ENCODE measurements at places on chromosomes 2 and 18.

DNA sequence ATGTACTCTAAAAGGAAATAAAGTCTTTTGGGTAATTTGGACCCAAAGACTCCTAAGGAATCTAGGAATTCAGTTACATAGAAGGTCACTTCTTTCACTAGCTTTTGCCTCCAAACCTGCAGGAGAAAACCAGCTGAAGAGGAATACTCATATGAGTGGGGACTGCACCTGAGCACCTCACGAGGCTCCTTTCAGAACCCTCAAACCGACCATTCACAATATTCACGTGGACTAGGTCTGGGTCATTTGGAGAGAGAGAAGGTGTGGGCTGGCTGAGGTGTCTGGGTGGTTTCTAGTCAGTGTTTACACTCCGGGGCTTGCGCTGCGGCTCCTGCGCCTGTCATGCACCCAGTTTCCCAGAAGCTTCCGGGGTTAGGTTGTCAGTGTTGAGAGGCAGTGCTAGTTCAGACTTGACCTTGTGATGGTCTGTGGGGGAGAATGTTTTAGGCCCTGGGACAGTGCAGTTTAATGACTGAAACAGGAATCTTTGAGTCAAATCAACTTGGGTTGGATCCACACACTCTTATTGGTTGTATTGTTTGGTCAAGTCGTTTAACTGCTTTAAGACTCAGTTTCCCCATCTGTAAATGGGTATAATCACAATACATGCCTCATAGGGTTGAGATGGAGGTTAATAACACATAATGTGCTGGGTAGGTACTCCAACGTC, 78.4 kb downstream of the LIMS1 start:
- no peak for DNase-seq

DNA sequence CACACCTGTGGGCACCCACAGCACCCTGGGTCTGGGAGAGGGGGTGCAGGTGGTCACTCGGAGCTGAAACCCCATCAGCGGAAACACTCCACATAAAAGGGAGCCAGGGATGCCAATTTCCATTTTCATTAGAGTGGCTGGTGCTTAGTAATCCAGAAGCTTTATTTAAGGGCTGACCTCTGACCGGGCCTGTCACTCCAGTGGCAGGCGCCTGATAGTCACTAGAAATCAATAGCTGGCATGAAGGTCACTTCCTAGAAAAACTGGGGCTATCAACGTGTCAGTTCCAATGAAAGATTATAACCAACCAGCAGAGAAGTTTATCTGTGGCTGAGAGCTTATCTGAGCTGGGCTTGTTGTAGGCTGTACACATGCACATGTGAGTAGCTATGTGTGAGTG, 333.7 kb upstream of the SKOR2 start:
- no peak for DNase-seq

DNA sequence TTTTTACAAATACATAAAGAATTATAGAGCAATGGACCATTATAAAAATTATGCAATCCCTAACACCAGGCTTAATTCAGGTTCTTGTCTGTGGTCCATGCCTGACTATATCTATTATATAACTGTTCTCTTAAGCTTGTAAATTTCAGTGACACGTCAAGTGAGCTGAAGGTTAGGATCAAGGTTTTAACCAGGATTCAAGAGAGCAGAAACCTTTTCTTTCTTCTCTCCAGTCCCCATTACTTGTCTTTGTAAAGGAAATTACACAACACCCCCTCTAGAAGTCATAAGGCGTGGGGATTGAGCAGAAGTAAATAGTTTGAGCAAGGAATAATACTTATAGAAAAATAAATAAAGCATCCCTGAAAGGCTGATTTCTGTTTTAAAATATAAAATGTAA, 122.0 kb downstream of the ZNF521 start:
- DNase-seq = no peak

GRCh38 chr2:72263043-72263775, 115.5 kb upstream of the CYP26B1 start:
- no peak for DNase-seq

DNA sequence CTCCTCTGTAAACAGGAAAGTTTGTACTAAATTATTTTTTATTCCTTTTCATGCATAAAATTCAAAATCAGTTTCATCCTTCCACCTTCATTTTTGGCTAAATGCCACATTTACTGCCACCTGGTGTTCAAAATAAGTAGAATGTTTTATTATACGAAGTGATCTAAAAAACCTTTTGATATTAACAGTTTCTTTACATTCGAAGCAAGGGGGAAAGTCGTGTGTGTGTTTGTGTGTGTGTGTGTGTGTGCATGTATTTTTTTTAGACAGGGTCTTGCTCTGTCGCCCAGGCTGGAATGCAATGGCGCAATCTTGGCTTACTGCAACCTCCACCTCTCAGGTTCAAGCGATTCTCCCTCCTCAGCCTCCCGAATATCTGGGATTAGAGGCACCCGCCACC, 9.0 kb upstream of the SCN9A start:
- no peak for DNase-seq

GRCh38 chr2:176819306-176819705, 393.3 kb upstream of the HNRNPA3 start:
- DNase-seq = no peak

GRCh38 chr2:13550285-13551231, 833.8 kb downstream of the TRIB2 start:
- DNase-seq = no peak

DNA sequence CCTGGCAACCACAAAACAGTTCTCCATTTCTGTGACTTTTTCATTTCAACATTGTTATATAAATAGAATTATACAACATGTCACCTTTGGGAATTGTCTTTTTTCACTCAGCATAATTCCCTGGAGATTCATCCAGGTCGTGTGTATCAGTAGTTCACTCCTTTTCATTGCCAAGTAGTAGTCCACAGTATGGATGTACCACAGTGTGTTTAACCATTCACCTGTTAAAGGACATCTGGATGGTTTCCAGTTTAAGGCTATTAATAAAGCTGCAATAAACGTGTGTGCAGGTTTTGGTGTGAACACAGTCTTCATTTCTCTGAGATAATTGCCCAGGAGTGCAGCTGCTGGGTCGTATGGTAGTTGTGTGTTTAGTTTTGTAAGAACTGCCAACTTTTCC, 35.7 kb downstream of the COPS7B start:
- no peak for DNase-seq

- DNase-seq = no peak
These were observed 21.3 kb downstream of the MBD5 start for GRCh38 chr2:148042219-148042618.

DNA sequence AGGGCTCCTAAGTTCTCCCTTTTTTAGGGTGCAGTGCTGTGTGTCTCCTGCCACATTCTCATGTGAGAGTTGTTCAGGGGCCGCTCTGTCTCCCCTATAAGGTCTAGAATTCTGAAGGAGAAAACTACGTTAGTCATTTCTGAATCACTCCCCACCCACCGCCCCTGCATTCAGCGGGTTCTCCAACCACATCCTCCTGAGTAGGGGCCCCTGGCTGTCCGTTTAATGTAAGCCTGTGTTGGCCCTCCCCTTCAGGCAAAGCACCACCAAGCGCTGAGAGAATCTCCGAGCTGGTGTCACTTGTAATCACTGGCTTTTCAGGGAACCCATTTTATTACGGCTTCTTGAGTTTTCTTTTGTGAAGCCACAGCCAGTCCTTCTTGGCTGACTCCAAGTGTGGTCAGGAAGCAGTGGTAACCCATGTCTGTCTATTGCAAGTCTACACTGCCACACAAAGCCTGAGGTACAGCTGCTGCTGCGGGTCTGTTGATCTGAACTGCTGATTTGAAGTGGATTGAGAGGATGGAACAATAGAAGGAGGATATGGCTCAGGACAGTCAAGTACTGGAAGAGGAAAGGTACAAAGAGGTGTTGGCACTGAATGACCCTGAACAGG, 16.9 kb downstream of the LCT start:
- DNase-seq = no peak

- no peak for DNase-seq
These were observed 31.2 kb downstream of the NGEF start for GRCh38 chr2:232981767-232982360.

GRCh38 chr2:216920143-216920876, 60.4 kb upstream of the TNP1 start:
- no peak for DNase-seq

- no peak for DNase-seq
These were observed 93.0 kb downstream of the NRP2 start for GRCh38 chr2:205775097-205775877.

- no peak for DNase-seq
These were observed 32.7 kb downstream of the RBM43 start for GRCh38 chr2:151228847-151229512.

- no peak for DNase-seq
These were observed 4.3 kb downstream of the NAB1 start for GRCh38 chr2:190653231-190653630.

- no peak for DNase-seq
These were observed 320.5 kb downstream of the FSIP2 start for GRCh38 chr2:186059096-186059495.

DNA sequence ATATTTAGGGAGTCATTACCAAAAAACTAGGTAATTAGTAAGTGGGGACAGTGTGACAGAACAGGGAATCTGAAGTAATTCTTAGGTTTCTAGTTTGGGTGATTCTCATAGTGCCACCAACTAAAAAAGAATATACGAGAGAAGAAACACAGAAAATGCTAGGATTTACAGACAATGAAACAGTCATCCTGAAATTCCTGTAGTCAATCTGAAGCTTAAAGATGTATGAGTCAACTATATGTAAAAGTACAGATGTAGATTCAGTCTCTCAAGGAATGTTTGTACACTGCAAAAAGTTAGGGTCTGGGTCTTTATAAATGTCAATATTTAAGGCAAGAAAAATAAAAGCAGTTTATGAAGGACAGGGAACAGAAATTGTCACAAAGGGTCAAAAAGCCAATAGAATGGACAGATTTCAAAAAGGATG, 107.0 kb downstream of the STRN start:
- DNase-seq = no peak

DNA sequence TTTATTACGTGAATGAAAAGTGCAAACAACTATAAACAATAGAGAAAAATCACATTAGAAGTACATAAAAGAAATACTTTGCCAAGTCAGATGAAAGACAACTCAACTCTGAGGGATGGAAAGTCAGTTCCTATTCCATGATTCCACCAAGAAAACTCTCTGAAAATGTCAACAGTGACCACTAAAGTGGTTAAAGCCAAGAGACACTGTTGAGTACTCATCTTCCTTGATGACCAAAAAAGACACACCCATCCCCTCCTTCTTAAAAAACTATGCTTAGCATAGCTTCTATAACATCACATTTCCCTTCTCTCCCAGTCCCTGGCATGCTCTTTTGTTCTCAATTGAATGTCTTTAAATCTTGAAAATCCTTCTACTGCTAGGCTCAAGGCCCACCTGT, 160.0 kb downstream of the TCF4 start:
- DNase-seq = no peak

DNA sequence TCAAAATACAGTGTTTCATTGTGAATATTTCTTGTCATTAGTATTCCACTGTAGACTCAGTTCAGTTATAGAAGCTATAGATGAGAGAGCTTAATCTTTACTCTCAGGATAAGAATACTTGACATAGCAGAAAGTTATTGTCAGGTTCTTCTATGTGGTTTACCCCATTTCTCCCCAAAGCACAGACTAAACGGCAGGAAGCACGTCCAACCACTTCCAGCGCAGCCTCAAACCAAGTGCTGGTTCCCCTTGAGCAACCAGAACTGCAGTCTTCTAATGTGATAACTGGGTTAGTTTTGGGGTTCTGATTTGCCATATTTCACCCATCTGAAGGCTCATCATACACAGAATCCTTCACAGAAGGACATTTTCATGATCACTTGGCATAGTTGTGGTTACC, 324.7 kb downstream of the SLC8A1 start:
- no peak for DNase-seq

DNA sequence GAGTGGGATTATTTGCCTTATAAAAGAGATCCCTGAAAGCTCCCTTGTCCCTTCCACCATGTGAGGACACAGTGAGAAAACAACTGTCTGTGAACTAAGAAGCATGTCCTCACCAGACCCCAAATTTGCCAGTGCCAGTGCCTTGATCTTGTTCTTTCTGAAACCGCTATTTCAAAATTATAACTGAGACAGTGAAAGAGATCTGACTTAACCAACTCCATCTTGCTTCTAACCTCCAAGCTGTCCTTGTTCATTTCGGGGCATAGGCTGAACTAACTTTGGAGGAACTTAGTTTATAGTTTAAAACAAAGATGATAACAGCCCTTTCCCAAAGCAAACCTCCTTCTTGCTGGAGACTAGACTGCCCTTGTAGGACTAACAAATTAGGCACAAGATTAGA, 563.9 kb downstream of the ADCYAP1 start:
- DNase-seq = no peak

DNA sequence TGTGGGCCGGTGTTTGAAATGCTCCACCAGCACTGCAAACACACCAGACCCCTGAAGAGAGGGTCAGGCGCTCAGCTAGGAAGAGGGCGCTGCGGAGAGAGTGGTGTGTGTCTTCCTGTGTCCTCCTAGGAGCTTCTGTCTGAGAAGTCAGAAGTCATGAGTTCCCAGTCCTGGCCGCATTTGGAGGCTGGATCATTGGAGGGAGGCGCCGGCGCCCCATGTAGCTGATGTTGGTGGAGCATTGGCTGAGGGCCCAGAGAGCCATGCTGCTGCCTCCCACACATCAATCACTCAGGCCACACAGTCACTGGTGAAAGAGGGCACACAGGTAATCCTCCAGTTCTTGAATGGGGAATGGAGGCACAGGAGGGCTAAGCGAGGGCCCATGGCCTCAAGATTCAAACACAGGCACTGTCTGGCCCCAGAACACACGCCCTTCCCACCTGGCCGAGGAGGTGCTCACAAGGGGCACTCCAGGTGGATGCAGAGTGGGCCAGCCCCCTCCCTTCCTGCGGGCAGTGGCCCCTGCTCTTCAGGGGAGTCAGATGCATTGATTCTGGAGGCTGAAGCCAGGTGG, 66.3 kb downstream of the RRM2 start:
- no peak for DNase-seq

- no peak for DNase-seq
These were observed 36.7 kb downstream of the PRKD3 start for GRCh38 chr2:37287966-37288365.

DNA sequence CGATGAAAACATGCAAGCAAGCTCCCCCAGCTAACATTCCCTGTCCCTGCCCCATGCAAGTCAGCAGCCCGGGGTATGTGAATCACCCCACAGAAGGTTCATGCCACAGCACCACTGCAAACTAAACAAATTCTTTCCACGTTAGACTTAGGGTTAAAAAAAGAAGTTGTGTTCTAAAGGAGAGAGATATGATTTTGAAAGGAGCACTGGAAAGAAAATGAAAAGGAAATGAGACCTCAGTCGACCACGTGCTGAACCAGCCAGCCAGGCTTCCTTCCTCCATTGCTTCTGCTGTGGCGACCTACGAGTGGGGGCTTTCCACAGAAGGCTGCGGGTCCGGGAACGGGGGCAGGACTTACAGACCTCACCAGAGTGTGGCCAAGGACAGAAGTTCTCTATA, 52.0 kb downstream of the ARL4C start:
- no peak for DNase-seq

GRCh38 chr2:122660786-122661634, 905.6 kb downstream of the TSN start:
- DNase-seq = no peak

GRCh38 chr2:105674859-105675541, 69.7 kb upstream of the NCK2 start:
- DNase-seq = no peak

- DNase-seq = no peak
These were observed 73.8 kb downstream of the CLIP4 start for GRCh38 chr2:29189052-29189451.

- DNase-seq = no peak
These were observed 1.4 kb upstream of the ACMSD start for GRCh38 chr2:134836986-134837385.

- no peak for DNase-seq
These were observed 16.7 kb downstream of the BCL2 start for GRCh38 chr18:63302636-63303405.
